ENCODE measurements at places on chromosomes 13 and 19.

DNA sequence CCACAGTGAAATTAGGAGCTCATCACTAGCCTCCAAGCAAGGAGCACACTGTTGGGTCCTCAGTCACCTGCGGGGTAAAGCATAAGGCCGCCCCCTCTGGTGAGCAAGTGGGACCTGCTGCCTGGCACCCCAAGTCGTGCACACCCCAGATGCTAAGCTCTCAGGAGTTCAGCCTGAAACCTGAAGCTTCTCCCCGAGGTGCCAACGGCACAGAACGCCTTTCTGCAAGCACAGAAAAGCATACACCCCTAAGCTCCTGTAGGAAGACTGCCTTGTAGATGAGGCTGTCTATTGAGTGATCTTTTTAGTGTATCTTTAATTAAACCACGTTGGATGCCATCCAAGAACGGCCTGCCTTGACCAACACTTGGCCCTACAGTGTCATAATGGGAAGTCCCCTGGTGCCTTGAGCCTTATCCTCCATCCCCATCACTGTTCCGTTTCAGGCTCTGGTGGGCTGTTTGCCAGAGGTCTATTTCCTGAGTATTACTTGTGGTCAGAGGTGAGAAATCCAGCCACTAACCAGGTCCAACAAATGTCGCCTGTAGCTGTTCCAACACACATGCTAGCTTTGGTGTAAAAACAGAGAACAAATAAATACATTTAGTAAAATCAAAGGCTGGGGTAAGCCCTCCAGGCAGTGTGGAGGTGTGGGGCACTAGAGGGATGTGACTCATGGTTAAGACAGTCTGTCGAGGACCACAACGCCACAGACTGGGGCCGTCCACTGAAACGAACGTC, 44.8 kb downstream of the C13orf42 start:
- peak; percentile 19 for DNase-seq

GRCh38 chr19:46497773-46498172, 2.1 kb upstream of the PNMA8B start:
- DNase-seq: peak; percentile 18

DNA sequence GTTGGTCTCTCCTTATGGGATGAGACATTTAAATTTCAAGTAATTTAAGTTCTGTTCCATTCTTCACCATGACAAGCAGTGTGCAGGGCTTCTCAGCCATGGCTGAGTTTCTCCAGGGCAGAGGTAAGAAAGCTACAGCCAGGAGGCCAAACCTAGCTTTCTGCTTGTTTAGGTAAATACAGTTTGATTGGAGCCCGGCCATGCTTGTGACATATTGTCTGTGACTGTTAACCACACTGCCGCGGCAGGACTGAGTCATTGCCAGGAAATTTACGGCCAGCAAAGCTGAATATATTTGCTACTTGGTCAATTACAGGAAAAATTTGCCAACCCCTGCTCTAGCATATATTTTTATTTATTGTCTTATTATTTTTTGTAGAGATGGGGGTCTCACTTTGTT, 10.7 kb downstream of the NLRP8 start:
- no peak for DNase-seq

DNA sequence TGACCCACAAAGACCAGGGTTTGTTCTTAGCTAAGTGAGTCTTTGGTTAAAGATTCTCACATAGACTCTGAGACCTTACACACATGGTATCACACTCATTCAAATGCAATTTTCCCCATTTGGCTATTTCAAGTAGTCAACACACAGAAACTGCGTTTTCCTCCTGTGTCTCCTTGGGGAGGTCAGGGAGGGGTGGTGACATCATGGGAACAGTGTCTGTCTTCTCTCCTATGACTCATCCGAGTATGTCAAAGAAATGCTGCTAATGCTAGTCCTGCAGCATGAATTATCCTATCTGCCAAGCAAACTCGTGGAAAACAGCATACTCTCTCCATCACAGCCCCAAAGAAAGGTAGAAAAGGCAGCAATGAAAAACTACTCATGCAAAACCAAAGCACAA, 100.2 kb downstream of the ENOX1 start:
- DNase-seq: peak; percentile 36

DNA sequence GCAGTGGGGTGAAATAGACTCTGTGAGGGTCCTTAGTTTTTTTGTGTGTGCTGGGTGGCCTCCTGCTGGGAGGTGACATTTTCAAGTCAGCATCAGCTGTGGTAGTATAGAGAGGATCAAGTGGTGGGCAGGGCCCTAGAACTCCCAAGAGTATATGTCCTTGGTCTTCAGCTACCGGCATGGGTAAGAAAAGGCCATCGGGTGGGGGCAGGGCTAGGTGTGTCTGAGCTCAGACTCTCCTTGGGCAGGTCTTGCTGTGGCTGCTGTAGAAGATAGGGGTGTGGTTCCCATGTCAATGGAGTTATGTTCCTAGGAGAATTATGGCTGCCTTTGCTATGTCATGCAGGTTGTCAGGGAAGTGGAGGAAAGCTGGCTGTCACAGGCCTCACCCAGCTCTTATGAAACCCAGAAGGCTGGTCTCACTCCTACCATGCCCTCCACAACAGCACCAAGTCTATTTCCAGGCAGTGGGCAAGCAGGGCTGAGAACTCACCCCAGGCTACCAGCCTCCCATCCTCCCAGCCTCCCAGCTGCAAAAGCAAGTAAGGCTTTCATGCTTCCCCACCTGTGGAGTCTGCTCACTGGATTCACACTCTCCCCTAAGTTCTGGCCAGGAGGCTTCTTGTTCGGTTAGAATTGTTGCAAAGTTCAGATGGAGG, 130.6 kb upstream of the SOX1 start:
- no peak for DNase-seq

- no peak for DNase-seq
These were observed 504.5 kb downstream of the TBC1D4 start for GRCh38 chr13:74977498-74977897.

DNA sequence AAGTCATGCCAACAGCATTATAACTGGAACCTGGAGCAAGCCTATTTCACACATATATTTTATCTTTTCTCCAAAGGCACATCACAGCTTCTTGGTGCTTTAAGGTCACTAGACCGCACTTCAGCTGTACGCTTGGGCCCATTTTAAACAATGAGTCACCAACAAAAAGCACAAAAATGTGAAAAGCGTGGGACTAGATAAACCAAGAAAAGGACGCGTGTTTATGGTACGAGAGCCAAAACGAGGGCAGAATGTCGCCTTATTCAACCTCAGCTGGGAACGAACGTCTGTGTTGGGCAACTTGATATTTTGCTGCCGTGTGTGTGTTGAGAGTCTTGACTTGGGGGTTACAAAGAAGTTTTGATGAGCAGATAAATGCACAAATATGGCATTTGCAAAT, 9.2 kb upstream of the EHD2 start:
- DNase-seq: peak; percentile 49
